ENCODE measurements at places on chromosomes 5 and 9.

GRCh38 chr9:76810377-76810957, 46.2 kb downstream of the PCA3 start:
- peak; percentile 3 for DNase-seq

DNA sequence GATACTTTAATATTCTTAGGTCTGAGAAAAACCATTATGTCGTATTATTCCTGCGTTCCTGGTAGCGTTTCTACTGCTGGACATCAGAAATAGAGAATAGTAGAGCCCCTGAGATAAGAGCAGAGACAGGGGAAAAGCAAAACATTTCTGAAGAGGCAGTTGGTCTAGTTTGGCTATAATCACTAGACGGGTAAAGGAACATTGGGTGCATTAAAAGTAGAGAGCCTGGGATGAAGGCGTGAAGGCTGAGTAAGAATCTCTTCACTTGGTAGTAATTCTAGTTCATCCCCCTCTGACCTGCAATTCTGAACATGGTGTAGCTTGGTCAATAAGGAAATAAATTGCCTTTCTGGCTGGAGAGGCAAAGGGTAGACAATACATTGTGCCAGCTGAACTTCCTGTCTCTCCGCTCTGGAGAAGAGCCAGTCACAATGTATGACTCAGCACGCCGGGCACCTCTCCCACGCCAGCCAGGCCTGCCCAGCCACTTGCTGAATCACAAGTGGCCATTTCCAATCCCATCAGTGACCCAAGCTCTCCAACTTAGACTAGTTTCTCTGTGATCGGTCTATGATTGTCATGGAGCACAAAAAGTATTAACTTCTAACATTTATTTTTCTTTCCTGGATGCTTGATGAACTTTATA, 75.4 kb downstream of the STK32A start:
- DNase-seq, result no peak

GRCh38 chr9:4243113-4243512, 56.8 kb downstream of the GLIS3 start:
- no peak for DNase-seq

- no peak for DNase-seq
Measured at GRCh38 chr9:119126040-119126439, 243.2 kb downstream of the BRINP1 start.

DNA sequence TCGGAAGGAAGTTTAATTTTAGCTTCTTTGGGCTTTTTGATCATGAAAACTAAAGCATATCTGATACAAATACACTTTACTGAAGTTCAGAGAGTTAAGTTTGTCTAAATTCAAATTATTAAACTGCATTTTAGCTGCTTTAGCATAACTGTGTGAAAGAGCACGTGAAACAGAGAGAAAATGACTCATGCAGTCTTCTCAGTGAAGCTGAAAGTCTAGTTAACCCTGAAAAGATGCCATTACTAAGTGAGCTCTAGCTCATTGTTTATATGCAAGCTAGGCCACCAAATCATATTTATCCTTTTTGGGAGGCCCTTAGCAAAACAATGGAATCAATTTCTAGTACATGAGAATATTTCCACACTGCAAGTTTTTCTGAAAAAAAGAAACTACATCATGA, 27.6 kb downstream of the TPD52L3 start:
- DNase-seq, result no peak

- no peak for DNase-seq
Measured at GRCh38 chr9:125276771-125277170, 15.1 kb downstream of the GAPVD1 start.

- no peak for DNase-seq
Measured at GRCh38 chr5:137845472-137845871, 22.2 kb upstream of the MYOT start.

DNA sequence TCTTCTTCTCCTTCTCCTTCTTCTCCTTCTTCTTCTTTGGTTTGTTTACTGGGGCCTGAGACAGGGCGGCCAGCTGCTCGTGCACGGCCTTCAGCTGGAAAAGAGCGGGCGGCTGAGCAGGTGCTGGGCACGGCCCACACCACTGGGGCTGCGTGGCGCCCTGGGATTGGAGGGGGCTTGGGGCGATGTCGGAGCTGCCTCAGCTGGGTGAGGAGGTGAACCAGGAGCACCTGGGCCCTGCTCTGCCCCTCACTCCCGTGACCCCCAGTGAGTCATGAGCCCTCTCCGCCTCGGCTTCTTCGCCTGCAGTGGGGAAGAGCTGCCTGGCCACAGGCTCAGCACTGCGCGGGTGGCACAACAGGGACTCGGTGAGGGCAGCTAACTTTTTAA, 14.9 kb downstream of the BRD3OS start:
- no peak for DNase-seq

DNA sequence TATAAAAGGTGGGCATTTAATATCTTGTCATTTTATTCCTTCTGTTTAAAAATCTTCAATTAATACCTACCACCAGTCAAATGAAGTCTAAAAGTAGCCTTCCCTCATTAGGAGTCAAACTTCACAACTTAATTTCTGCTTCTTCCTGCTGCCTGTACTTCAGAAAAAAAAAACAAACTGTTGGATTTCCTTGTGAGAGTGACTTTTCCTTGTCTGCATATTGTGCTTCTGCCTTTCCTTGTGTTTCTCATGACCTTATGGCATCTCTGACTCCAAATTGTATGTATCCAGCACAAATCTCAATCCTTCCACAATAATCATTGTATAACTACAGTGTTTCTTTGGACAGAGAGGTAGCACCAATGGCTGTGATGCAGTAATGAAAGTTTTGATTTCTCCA, 32.1 kb downstream of the GRAMD2B start:
- no peak for DNase-seq

GRCh38 chr5:154276973-154277331, 86.4 kb downstream of the GALNT10 start:
- DNase-seq, result no peak

DNA sequence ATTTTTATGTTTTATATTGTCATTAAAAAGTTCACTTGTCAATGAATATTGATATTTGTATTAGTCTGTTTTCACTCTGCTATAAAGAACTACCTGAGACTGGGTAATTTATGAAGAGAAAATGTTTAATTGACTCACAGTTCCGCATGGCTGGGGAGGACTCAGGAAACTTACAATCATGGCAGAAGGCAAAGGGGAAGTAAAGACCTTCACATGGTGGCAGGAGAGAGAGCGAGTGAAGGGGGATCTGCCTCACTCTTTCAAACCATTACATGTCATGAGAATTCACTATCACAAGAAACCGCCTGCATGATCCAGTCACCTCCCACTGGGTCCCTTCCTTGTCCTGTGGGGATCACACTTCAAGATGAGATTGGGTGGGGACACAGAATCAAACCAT, 27.4 kb downstream of the SRD5A1 start:
- DNase-seq, result no peak

- DNase-seq, result no peak
Measured at GRCh38 chr9:84711936-84712335, 42.4 kb downstream of the NTRK2 start.

GRCh38 chr5:133483406-133484090, 128.8 kb downstream of the FSTL4 start:
- DNase-seq, result no peak

DNA sequence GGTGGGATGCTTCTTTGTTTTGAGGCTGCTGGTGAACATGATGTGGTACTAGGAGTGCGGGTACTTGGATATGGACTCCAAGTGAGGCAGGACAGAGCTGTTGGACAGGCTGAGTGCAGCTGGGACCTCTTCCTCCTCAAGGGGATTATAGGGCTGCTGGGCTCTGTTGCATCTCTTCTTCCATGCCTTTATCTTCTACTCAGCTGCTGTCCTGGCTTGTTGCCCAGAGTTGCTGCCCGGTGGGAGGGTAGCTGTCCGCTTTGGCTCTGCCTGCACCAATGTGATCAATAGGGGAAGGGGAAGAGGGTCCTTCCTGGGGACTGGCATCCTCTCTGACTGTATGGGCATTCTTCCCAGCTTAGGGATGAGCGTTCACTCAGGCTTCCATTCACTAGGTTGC, 1217.9 kb upstream of the ACO1 start:
- no peak for DNase-seq

- no peak for DNase-seq
Measured at GRCh38 chr5:34035756-34036155, 7.3 kb downstream of the C1QTNF3 start.

- DNase-seq, result no peak
Measured at GRCh38 chr5:173644673-173645436, 28.4 kb upstream of the BOD1 start.

All from activated T-cell treated with anti-CD3 and anti-CD28 coated beads for 48 hours (primary cell).